ENCODE measurements at places on chromosomes 6 and 20. TPM values are rescaled to one million over a fixed set of nuclear protein-coding genes. Genes with fewer than 3 reads are reported as not detected.

THBD gene
- 82.9 TPM for total RNA-seq

TMEM242 gene
- 5.1 TPM for total RNA-seq

LY6G6C gene
- total RNA-seq = not detected

MAN1A1 gene
- 28.1 TPM for total RNA-seq

SAMD5 gene
- 1.00 TPM for total RNA-seq

KCNK15 gene
- not detected for total RNA-seq

VWA7 gene
- total RNA-seq = 1.6 TPM

Measured in mammary microvascular endothelial cell (primary cell).